Liver (tissue), 10 donors: ENCODE measurements at places on chromosomes 13 and 19.

DNA sequence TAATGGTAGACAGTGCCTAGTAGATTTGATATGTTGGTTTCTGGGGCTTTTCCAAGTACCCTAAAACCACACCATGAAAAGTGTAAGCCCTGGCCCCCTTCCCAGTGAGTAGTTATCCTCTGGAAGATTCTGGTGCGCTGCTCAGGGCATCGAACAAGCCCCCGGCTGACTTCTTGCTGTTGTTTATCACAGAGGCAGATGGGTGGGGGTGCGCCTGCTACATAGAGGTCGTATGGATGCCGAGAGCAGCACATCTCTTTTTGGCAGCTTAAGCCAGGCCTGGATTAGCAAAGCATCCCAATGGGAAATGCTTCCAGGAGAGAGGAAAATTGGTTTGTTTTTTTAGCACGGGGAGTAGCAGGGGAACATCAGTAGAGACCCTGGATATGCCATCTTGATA, 26.3 kb upstream of the SPATA13 start:
- no peak for DNase-seq

DNA sequence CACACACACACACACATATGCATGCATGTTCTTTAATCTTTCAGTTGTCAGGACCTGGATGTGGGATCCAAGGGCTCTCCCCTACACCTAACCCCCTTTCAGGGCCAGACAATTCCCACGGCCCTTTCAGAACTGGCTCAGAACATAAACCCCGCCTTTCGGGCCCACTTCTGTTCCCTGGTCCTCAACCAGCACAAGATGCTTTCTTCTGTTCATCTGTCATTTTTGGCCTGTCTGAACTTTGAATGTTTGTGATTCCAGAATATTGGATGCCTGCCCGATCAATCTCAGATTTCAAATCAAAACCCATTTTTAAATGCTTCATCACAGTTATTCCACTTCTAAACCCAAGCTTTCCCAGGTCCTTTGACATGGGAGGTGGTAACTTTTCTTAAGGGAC, 167.3 kb downstream of the USP12 start:
- DNase-seq = no peak

DNA sequence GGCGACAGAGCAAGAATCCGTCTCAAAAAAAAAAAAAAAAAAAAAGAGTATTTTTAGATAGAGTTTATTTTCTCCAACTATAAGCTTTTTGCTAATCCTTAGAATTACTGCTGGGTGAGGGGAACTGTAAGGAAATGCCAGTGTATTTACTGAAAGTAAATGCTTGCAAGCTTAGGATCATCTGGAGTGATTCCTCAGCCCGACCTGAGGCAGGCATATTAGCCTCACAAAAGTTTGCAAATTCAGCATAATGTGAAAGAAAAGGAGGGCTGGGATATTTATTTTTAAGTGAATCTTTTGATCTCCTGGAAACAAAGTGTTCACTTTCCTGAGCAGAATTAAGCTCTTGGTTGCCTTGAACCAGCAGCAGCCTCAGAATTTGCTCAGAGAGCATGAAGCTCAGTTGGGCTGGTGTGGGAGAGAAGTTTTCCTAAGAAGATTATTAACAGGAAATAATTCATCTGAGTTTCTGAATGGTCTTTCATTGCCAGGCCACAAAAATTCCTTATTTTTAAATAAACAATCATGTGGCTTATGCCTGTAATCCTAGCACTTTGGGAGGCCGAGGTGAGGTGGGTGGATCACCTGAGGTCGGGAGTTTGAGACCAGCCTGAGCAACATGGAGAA, 24.7 kb upstream of the SPATA13 start:
- no peak for DNase-seq

GRCh38 chr13:66837246-66837645, 392.9 kb downstream of the PCDH9 start:
- no peak for DNase-seq

GRCh38 chr13:30985637-30986205, 53.3 kb downstream of the TEX26 start:
- DNase-seq = no peak

DNA sequence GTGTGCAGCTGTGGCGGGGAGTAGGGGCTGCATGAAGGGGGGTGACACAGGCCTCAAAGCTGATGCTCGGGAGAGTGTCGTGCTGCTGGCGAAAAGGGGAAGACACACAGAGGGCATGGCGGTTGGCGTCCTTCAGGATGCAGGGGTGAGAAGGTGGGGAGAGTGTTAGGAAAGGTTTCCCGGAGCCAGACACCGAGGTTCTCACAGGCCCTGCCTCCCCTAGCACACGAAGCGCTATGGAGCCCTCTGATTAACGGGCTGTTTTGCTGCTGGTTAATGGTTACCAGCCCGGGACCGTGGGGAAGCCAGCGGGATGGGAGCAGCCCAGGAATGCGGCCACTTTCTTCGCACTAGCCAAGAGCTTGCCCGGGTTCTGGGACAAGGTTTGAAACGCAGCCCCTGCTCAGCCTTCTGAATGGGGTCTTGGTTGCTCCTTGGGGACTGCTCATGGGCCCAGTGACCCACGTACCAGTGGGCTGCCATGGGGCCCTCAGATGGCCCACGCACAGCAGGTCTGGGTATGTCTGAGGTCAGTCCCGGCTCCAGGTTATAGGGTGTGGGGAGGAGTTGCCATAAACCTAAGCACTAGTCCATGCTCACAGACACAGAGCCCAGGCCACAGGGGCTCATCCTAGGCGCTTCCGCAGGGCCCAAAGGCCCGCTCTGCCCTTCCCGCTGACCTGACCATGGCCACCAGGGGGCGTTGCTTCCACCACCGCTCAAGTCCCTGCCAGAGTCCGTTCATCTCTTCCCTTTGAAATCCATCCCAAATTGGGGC, 31.3 kb upstream of the ISYNA1 start:
- DNase-seq = peak; percentile 83

DNA sequence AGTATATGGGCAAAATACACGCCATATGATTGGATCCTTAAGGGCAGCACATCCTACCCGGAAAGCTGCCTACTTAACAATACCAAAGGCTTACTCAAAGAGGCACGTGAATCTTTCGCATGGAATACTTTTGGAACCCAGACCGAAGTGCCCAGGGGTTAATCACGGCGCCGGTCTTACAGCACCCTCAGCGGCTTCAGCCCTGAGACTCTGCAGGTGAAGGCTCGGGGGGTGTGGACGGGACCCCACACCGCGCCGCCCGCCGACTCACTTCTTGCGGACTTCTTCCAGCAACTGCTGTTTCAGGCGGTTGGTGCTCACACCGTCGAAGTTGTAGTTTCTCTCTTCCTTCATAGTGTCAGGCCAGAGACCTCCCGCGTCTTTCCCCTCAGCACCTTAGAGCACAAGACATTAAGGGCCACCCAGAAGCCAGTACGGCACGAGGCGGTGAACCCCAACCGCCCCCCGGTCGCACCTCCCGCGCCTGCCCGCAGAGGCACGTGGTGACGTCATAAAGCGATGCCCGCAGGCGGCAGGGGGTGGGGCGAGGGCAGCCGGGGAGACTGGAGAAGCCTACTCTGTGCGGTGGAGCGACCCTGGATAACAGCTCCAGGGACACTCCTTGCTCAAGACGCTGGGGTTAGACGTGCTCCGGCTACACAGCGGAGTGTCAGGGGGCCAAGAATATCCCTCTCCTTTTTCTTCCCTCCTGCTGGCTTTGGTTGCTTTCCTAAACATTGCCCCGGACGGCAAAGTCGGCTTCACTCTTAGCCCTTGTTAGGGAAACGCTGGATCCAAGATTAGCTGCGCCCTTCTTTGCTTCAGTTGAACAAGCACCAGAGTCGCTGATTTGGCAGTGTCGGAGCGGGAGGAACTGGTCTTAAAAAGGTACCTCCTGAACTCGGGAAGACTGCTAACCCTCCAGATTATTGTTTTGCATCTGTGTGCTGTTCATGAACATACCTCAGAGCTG, at the start of gene CCDC169:
Gene CCDC169, minus strand, starts transcription at position 449 of the 973 bp plus-strand sequence. Its CDS starts 95 bp downstream, at position 354.
- DNase-seq = peak; percentile 78

DNA sequence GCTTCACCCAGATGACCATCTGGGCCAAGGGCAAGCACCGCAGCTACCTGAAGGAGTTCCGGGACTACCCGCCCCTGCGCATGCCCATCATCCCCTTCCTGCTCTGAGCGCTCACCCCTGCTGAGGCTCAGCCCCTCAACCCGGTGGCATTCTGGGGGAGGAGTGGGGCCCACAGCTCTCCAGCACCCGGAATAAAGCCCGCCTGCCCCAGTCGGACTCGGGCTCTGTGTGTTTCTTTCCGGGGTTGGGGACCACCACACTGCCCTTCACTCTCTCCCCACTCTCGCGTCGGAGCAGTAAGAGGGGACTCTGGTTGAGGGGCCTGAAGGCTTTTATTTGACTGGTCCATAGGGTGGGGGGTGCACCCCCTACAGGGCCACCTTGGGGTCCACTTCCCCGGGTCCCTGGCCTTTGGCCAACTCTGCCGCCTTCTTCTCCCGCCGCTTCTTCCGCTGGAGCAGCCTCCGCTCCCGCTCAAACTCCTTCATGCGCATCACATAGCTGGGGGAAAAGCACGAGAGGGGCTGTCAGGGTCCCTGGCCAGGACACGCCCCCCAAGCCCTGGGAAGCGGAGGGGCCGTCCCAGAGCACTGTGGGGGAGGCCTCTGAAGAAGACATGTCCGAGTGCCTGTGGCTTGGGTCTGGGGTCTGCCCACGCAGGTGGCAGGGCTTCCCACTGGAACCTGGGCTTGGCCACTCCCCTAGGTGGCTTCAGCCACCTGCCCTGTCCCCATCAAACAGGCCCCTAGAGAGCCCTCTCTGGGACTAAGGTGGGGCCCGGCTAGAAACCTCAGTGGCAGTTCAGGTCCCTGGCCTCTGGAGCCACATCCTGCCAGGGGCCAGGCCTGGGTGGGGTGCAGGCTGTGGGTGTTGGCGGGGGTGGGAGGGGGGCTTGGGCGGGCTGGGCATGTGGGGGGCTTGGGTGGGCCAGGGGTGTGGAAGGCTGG, 5.8 kb downstream of the NDUFB7 start:
- no peak for DNase-seq

- peak; percentile 35 for DNase-seq
These were observed 8.5 kb downstream of the DBP start for GRCh38 chr19:48628486-48629296.
